ENCODE measurements at places on chromosomes 2 and 18.
A peak's percentile ranks its signal among the peaks of the same experiment; 100 is the strongest.

GRCh38 chr2:105877945-105878344 is 133.2 kb downstream of the NCK2 start:
- no peak for DNase-seq

DNA sequence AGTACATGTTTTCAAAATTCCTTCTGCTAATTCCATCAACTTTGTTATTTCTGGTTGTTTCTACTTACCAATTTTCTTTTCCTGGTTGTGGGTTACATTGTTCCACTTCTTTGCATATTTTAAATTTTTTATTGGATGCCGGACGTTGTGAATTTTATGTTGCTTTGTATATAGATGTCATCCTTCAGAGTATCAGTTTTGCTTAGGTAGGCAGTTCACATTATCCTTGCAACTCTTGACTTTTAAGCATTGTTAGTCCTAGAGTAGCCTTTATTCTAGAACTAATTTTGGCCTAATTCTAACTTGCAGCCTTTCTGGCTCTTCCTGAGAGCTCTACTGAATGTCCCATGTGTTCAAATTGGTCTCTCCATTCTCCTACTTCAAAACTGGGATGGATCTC is 228.7 kb upstream of the MC4R start:
- DNase-seq = no peak

- no peak for DNase-seq
Observed at GRCh38 chr2:42047488-42048298, at the start of gene PKDCC. Gene PKDCC, plus strand, starts transcription at chr2:42048021. Its CDS starts 179 bp downstream, at chr2:42048200.

GRCh38 chr2:219099329-219099728 is 38.6 kb upstream of the IHH start:
- no peak for DNase-seq

GRCh38 chr18:697800-698199 is 14.6 kb downstream of the ENOSF1 start:
- no peak for DNase-seq

- peak; percentile 9 for DNase-seq
Observed at GRCh38 chr18:46167971-46168370, 63.8 kb downstream of the HAUS1 start.

DNA sequence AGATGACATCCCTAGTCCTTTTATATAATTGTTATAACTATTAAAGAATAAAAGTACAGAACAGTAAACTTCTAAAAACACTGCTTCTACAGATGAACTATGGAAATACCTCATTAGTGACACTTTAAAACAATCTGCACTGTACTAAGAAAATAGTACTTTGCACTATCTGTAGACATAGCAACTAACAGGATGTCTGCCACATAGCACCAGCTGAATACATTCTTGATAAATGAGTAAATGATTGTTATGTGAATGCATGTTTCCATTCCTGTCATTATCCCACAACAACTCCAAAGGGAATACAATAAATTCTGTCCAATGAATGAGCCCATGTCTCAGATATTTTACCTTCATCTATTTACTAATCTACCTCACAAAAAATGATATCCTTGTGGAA is 115.3 kb upstream of the SLC35G4 start:
- no peak for DNase-seq

GRCh38 chr2:219598308-219599078 is 836 bp downstream of the STK11IP start:
- no peak for DNase-seq

GRCh38 chr2:173130496-173131465 is 55.1 kb downstream of the MAP3K20 start:
- no peak for DNase-seq

DNA sequence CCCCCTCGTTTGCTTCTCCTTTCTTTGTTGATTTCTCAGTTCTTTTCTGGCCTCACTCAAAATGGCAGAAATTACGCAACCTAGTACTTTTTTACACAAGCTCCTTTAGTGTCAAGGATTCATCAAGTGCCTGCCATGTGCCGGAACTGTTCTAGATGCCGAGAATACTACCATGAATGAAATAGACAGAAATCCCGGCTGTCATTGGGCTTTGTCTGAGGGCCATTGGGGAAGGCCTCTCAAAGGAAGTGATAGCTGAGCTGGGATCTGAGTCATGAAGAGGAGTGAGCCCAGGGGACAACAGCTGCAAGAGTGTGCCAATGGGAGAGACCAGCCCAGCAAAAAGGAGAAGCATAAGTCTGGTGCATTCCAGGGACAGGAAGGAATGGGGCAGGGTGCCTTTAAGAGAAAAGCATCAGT is 34.3 kb upstream of the PPP1CB start:
- DNase-seq = peak; percentile 49

GRCh38 chr2:190551928-190552327 is 17.4 kb upstream of the NEMP2 start:
- peak; percentile 57 for DNase-seq

DNA sequence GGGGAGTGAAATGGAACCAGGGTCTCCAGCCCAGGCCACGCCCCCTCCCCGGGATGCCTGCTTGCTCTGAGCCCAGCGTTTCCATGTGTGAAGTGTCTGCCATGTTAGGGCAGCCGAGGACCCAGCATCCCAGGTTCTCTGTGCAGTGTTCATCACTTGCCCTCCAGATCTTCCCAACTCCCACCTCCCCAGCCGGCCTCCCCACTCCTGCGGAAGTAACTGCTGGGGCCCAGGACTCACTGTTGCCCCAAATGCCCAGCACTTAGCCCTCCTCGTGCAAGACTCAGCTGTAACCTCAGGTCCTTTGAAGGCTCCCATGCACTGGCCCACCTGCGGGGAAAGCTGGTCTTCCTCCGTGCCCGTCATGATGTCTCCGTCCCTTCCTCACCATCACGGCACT is 9.7 kb upstream of the PXDN start:
- DNase-seq = no peak

- no peak for DNase-seq
Observed at GRCh38 chr2:105874466-105874865, 129.8 kb downstream of the NCK2 start.

GRCh38 chr2:132915812-132916549 is 246.0 kb upstream of the LYPD1 start:
- DNase-seq = no peak

DNA sequence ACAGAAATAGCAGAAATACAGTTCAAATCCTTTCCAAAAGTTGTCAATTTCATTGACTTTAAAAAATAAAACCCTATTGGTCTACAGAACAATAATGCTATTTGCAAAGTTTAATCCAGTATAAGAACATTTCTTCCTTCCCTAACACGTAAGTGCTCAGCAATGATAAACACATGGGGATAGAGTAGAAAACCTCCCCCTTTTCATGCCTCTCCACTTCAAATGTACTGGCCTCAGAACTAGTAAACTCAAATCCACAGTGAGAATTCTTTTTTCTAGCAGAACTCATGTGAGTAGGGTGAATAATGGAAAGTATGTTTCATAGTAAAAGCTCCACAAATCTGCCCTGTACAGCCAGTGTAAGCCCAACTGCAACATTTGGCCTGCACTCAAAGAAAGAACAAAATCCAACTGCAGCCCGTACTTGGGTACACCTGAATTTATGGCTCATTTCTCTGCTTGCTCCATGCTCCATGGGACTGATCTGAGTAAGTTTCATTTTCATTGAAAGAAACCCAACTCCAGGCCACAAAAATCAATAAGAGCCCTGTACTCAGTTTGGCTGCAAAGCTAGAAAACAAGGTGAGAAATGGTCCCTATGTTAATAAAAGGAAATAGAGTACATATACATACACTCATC is 115.0 kb upstream of the RMDN2 start:
- DNase-seq = no peak

DNA sequence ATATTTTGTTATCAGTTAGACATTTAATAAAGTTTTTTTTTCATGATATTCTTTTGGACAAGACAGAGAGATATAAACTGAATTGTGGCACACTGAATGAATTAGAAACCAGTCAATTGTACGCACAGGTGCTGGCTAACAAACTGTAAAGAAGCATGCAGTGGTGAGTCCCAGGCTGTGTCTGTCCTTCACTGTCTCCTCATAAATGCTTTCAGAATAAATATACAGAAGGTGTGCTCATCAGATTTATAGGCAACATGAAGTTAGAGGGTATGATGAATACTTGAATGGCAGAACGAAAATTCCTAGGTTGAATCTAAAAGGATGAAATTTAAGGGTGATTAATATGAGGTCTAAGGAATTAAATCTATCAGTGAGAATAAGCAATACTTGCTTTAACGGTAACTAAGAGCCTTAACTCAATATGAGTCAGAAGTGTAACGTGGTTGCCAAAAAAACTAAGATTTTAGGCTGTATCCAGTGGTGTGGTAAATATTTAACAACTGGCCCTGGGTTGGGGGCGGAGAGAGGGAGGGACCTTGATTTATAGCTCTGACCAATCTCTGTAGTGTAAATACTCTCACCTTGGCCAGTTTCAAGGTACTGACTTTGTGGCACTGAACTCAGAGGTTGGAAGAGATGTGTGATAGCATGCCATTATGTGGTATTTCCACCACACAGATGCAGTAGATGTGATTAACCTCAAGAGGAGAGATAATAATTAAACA is 41.9 kb upstream of the AAK1 start:
- DNase-seq = no peak

DNA sequence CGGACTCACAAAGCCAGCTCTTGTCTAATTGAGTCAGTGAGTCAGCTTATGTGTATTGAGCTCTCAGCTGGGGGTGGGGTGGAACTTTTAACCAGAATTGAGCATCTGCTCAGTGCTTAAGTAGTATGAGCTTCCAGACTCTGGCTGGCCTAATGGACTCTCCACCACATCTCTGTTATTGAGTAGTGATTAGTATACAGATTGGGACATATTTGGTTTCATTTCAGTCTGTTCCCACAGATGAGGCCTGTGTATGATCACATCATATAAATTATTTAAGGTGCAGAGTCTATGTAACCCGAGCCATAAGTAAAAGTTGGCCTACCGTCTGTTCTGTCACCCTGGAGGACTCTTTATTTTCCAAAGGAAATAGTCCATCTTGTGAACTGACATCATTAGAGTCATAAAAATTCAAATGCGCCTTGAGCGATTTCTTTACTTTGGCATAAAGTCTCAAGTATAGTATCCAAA is 152.1 kb downstream of the THSD7B start:
- DNase-seq = no peak

DNA sequence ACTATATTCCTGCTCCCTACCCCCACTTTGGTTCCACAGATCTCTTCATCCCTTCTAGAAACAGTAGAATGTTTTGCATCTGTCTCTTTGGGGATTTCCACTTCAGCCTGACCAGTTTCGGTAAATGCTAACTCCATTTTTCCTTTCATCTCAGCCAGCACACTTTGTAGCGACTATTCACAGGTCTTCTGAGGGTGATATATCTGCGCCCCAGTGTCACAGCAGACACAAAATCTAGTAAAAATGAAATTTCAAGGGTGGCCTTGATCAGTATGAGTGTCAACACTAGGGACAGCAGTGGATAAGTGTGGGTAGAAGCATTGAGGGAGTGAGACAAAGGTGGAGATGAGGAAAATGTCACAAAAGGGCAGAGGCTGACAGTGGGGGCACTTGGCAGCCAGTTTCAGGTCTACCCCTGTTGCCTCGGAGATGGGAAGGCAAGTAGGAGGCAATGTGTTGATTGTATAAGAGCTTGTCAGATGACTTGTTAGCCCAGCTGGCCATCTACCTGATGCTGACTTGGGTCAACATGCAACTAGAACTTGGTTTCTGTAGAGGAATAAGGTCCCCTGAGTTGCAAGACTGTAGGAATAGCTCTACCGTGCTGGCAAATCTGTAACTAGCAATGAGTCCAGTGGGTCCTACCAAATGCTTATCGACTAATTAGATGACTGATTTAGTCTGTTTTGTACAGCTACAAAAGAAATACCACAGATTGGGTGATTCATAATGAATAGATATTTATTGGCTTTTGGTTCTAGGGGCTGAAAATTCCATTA is 60.7 kb downstream of the CXCR4 start:
- no peak for DNase-seq
